ENCODE measurements at places on chromosomes 1 and 21.

- DNase-seq = no peak
These were observed 53.8 kb downstream of the ABCA4 start for GRCh38 chr1:94067196-94067595.

DNA sequence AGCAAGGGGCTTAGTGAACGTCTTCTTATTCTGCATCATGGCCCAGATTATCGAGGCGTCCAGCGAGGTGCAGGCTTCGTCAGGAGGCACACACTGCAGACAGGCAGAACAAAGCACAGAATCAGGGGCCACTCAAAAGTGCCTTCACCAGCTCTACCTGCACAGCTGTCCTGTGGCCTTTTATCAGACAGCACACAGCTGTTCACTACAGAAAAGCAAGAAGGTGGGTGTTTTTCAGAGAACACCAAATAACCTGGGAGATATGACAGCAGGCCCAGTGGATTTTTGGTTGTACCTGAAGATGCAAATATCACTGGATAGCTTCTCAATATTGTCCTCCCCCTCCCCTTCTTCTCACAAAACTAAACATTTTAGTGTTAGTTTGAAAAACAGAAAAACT, 177.3 kb downstream of the TGFBR3 start:
- DNase-seq = no peak

GRCh38 chr1:234154320-234155251, 218.7 kb upstream of the COA6 start:
- DNase-seq = no peak

- DNase-seq = no peak
These were observed 51.6 kb downstream of the NID1 start for GRCh38 chr1:236013330-236013729.

- DNase-seq = no peak
These were observed 62.7 kb upstream of the LRRC8D start for GRCh38 chr1:89758156-89758555.

DNA sequence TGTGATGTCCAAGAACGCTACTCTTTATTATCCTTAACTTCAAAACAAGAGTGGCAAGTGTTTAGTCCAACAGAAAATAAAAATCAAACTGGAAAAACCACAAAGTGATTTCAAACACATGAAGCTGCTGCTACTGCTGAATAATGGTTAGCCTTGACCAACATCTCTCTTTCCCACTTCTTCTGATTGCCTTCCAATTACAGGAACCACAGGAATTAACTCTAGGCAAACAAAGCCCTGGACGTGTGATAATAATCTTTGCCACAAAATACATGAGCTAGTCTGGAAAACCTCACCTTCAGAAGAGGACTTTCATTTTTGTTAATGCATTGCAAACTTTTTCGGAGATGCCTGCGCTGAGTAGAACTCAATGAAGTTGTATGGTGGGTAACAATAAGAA, 48.6 kb upstream of the COL11A1 start:
- DNase-seq = no peak

GRCh38 chr1:1344655-1345361, 4.4 kb downstream of the DVL1 start:
- DNase-seq = peak; percentile 42

DNA sequence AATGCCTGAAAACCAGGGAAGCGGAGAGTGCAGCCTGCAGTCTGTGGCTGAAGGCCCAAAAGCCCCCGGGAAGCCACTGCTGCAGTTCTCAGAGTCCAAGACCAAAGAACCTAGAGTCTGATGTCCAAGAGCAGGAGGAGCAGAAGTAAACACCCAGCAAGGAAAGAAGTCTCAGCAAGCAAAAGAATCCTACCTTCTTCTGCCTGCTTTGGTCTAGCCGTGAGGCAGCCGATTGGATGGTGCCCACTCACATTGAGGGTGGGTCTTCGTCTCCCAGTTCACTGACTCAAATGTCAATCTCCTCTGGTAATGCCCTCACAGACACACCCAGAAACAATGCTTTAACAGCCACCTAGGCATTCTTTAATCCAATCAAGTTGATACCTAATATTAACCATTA, 217.5 kb downstream of the PLA2G4A start:
- no peak for DNase-seq

DNA sequence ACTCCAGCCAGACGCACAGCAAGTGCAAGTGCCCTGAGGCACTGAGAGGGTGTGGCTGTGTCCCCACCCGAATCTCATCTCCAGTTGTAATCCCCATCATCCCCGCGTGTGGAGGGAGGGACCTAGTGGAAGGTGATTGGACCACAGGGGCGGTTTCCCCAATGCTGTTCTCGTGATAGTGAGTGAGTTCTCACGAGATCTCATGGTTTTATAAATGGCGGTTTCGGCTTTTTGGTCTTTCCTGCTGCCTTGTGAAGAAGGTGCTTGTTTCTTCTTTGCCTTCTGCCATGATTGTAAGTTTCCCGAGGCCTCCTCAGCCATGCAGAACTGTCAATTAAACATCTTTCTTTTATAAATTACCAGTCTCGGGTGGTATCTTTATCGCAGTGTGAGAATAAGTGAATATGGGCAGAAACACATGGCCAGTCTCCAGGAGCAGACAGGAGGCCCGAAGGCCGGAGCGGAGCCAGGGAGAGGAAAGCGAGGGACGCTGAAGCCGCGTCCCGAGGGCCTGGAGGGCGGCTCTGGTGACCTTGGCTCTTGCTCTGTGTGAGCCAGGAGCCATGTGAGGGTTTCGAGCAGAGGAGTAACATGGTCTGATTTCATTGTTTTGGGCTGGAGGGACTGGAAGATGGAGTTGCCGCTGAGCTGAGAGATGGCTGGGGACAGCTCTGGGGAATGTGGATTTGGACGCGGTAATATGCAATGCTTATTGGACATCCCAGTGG, 76.0 kb upstream of the C1orf174 start:
- DNase-seq = no peak

DNA sequence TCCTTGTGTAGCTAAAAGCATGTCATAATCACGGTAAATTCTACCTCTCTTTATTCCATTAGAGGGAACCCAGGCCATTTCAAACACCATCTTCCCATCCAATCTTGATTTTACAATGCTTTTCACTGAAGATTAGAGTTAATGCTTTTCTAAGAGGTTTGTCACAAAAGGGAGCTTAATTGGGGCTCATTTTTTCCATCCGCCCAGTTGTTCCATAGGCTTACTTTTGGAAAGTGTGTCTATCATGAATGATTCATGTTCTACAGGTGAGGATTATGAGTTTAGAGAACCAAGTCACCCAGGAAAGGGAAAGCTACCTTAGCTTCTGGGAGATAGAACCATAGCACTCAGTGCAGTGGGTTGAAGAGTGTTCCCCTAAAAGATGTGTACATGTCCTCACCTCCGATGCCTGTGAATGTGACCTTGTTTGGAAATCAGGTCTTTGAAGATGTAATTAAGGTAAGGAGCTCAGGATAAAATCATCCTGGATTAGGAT, 286.9 kb upstream of the RUNX1 start:
- DNase-seq = no peak

DNA sequence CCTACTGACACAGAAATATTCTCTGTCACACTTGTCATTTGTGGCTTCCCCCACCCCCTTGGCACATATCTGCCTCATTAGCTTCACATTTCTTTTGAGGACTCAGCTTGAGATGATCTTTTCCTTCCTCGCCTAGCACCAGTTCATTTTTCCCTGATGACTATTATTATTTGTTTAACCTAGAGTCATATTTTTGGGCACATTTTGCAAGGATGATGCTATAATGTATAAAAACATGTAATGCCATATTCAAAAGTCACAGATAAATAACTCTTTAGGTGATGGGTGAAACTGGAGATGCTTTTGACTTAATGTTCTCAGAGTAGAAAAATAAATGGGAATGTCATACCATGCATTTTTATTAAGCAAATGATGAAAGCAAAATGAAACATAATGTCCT, 202.7 kb downstream of the BACH1 start:
- DNase-seq = no peak

DNA sequence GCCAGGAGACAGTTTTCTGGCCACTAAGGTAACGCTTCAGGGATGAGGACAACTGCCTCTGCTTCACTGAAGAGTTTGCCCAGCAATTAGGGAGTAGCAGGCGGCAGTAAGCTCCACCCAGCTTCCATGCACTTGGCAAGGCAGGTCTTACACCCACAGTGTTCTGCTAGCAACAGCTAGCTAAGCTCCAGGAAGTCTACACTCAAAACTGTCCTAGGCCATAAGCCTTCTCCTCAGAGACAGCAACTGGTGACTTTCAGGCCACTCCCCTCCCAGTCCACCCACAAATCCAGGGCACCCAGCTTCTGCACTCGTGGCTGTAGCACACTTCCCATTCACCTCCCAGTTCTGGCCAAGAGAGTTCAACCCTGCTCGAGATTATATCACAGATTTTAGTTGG, 47.3 kb downstream of the KMO start:
- DNase-seq = no peak

DNA sequence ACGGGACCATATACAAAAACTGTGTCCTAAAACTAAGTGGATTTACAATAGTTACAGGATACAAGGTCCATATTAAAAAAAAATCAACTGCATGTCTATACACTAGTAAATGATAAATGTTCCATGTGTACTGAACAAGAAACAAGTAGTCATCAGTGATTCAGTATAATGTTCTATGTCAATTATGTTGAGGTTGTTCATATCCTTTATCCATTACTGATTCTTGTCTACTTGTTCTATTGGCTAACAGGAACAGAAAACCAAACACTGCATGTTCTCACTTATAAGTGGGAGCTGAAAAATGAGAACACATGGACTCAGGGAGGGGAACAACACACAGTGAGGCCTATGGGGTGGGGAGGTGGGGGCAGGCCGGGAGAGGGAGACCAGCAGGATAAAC, 90.5 kb downstream of the CDC42BPA start:
- no peak for DNase-seq

GRCh38 chr1:40710581-40711315, 19.2 kb downstream of the NFYC start:
- no peak for DNase-seq

DNA sequence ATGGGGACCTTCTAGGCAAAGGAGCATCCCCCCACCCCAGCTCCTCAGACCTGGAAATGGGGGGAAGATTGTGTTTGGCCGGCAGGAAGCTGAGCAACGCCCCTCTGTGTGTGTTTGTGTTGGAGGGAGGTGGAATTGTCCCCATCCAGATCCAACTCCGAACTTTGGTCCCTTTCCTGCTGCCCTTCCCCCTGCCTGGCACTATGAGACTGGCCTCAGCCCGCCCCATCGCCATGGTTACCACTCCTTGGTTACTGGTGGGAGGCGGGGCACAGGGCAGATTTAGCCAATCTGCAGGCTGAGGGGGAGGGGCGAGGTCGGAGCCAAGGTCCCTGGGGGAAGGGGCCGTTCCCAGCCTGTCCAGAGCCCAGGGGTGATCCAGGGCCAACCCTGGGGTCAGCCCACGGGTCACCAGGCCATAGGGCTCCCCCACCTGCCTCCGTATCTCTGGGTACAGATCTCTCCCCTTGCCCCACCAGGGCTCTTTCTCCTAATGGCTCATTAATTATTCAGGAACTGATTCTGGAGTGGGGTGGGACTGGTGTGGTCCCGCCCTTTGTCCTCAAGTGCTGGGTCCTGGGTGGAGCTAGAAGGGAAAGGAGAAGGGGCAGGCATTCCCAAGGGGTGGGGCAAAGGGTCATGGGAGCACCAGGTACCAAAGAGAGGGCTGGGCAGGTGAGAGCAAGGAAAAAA, 15.2 kb downstream of the PTPRF start:
- DNase-seq = no peak

DNA sequence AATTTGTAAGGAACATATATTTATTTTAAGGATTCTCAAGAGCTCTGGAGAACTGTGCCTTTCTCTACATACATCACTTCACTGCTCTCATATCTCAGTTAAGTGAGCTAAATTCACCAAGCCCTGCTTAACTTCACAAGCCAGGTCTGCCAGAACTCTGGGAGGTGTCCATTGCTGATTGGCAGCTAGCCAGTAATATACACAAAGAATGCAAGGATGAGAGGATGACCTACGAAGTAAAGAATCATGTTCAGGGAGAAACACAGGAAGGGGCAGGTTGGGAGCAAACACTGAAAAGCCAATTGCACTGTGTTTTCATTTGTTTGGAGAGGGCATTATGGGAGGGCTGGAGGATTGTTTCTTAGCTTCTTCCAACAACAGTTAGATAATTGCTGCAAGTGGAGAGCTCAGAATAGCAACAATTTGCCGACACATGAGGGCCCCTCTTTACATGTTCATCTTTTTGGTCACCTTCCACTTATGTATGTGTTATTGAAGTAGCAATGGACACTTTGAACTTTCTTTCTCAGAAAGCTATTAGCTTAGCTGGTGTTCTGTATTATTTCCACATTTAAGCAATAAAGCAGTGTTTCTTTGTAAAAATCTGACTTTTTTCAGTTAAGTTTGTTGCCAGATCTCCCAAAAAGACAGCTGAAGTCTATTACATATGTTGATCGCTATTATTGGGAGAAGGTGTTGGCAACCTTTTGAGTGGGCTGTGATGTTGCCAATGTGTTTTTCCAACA, 254.8 kb downstream of the LTN1 start:
- no peak for DNase-seq

- no peak for DNase-seq
These were observed 683.3 kb upstream of the CXADR start for GRCh38 chr21:16829532-16829931.

DNA sequence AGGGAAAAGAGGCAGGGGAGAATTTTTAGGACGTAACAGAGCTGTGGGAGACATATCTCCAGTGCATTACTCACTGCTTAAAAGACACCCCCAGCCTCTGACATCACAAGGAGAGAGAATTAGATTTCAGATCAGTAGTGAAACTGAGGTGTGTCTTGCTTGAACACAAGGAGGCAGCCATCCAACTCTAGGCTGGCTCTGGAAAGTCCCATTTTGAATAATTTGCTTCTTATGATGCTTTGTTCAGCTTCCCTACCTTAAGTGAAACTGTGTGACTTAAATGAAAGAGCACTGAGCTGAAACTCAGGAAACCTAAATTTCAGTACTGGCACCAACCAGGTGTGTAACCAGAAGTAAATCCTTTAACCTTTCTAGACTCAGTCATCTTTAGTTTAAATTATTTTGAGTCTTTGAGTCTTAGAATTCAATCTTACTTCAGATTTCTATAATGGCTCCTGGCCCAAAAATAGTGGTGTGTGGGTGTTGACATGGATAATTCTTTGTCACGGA, 251.6 kb upstream of the SGIP1 start:
- DNase-seq = peak; percentile 56

DNA sequence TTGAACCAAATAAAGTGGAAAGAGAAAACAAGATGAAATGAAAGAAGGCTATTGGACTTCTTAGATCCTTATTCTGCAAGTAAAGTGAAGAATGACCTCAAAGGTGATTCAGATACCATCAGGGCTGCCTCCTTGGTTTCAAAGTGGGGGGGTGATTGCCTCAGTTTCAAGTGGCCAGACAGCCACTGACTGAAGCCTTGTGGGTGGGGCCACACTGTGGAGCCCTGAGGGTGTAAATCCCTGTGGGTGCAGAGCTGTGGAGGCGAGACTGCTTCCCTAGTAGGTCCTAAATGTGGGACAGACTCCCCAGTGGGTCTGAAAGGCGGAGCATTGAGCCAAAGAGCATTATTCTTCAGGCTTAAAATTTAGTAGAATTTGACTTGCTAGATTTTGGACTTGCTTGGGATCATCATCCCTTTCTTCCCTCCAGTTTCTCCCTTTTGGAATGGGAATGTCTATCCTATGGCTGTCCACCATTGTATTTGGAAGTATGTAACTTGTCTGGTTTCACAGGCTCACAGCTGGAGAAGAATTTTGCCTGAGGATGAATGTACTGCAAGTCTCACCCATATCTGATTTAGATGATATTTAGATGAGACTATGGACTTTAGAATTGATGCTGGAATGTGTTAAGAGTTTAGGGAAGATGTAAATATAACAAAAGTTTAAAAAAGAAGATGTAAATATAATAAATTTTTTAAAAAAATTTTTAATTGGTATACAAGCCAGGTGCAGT, 71.6 kb upstream of the SOX13 start:
- no peak for DNase-seq

All from activated CD8-positive, alpha-beta memory T cell treated with anti-CD3 and anti-CD28 coated beads for 4 hours (primary cell).